ENCODE measurements at places on chromosomes 4 and X.

- no peak for DNase-seq
Observed at GRCh38 chrX:49266523-49267445, 2.3 kb upstream of the FOXP3 start.

GRCh38 chrX:39955625-39956024, 142.1 kb downstream of the BCOR start:
- no peak for DNase-seq

GRCh38 chrX:53184836-53185235, 40.2 kb downstream of the KDM5C start:
- DNase-seq = no peak

DNA sequence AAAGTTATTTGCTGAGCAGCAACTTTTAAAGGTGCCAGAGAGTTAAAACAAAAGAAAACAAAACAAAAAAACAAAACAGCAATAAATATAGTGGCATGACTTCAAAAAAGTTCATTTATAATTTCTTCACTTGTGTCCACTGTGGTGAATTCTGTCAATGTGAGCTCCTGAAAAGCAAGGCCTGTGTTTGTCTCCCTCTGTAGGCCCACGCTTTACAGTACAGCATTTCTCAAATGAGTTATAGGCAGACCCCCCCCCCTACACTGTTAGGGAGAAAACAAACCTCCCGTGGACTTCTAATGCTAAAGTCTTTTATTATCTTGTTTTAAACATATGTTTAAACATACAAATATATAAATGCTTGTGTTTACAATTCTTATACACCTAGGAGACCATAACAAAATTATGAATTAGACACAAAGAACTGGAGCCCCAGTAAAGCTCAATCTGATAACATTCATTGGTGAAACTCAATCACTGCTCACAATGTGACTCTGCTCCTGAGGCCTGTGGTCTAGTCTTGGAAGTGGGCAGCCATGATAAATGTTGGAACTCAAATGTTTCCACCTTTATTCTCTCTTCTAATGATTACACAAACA, 47.0 kb upstream of the SCOC start:
- no peak for DNase-seq

- no peak for DNase-seq
Observed at GRCh38 chr4:164177753-164178152, 576.2 kb upstream of the SMIM31 start.

- no peak for DNase-seq
Observed at GRCh38 chr4:4677556-4678522, 136.0 kb upstream of the STX18 start.

DNA sequence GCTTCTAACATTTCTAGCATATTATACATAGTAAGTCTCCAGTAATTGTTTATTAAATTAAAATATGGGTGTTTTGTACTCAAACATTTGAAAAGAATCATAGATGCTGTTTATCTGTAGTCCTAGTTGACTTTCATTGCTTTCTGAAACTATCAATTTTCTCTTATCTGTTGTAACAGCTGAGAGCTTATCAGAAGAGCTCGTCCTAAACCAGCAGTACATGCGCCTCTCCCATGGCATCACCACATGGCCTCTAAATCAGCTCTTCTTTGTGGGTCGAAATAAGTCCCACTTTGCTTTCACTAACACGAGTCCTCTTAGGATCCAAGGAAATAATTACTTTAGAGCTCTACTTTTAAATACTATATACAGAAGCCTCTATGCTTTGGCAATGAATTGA, 55.1 kb downstream of the PPP3CA start:
- no peak for DNase-seq

GRCh38 chrX:97046867-97047266, 163.2 kb downstream of the RPA4 start:
- no peak for DNase-seq

GRCh38 chr4:7956270-7956808, 16.7 kb upstream of the AFAP1 start:
- no peak for DNase-seq

DNA sequence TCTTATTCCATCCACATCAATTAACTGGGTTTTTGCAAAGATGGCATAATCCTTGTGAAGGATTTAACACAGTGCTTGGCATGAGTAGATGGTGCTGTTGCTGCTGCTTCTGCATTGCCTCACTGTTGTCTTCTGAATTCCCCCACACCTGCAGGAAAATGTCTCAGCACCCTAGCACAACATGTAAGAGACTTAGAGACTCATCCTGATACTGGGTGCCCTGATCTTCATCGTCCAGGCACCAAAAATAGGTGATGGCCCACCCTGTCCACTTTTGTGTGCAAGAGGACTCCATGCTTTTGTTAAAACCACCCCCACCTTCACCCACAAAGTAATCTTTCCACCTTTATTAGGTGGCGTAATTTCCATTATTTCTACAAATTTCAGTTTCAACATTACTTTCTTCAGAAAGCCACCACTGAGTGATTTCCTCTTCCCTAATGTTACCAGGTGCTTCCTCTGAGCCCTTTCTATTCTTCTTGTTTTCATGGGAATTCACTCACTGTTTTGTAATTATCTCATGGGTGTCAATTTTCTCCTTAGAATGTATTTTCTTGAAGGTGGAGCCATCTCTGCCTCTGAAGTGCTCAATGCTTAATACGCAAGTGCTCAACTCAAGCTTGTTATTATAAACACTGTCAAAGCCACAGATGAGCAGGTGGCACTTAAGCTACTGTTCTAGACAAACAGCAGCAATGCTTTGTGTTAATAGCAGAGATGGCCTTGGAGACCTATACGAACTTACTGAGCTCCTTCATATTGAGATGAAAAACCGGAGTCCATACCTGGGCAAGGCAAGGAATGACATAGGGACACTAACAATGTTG, 89.5 kb downstream of the HS3ST1 start:
- DNase-seq = no peak

- no peak for DNase-seq
Observed at GRCh38 chrX:78527263-78527662, 131.9 kb downstream of the RTL3 start.

GRCh38 chr4:129278868-129279267, 182.9 kb downstream of the C4orf33 start:
- DNase-seq = no peak

DNA sequence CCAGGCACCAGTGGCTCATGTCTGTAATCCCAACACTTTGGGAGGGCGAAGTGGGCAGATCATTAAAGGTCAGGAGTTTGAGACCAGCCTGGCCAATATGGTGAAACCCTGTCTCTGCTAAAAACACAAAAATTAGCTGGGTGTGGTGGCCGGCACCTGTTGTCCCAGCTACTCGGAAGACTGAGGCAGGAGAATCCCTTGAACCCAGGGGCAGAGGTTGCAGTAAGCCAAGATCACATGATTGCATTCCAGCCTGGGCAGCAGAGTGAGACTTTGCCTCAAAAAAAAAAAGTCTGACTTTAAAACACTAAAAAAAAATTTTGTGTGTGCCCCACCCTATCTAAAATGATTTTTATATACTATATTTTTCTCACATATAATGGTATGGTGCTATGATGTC, 26.2 kb upstream of the TMEM192 start:
- DNase-seq = no peak

DNA sequence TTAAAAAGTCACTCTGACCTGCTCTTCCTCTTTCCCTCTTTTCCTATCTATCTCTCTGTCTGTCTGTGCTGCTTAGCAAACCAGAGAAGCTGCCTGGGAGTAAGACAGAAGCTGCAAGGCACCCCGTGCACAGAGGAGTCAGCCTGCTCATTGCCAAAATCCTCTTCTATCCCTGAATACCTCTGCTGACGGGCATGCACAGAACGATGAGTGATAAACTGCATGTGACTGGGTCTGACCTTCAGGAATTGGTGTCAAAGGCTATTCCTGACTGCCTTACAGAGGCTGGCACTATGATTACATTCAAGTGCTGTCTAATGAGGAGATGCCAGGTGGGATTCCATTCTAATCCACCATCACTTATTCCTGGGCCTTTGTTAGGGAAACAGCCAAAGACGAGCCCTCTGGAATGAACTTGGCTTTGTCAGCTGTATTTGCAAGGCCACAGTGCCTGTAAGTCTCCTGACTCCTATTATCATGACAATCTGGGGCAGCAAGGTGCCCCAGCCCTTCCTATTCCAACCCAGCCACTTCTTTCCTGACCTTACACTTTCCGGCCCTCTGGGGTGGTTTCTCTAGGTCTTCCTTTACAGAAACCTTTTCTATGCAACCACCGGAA, 45.4 kb upstream of the CTAG2 start:
- DNase-seq = no peak

DNA sequence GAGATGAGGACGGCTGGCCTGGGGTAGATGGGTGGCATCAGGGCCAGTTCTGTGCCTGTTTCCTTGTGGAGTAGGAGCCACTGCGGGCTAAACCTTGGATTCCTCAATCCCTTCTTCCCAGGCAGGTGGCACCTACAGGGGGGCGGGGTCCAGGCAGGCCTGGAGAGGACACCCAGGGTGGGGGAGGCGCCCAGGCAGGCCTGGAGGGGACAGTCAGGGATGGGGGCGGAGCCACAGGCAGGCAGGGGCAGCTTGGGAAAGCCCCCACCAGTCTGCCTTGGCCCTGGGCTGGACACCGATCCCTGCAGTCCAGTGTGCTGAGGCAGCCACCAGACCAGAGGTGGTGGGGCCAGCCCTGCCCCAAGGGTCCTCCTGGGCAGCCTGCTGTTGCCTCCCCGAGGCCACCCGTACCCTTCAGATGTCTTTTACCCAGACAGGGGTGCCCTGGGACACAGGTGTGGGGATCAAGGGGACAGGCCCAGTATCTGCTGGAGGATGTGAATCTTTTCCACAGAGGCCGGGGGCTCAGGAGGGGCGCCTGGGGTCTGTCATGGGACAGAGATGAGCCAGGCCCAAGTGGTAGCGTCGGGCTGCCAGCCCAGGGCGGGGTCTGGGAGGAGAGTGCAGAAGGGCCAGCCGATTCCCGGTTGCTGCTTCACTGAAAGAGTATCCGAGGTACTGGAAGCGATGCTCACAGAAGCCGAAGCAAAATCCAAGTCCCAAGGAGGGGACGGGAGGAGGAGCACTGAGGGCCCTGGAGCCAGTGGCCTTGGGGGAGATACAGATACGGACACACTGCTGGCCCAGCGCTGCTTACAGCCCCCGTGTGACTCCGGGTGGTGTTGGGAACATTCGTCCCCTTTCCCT, 34.5 kb downstream of the LRPAP1 start:
- DNase-seq = no peak

DNA sequence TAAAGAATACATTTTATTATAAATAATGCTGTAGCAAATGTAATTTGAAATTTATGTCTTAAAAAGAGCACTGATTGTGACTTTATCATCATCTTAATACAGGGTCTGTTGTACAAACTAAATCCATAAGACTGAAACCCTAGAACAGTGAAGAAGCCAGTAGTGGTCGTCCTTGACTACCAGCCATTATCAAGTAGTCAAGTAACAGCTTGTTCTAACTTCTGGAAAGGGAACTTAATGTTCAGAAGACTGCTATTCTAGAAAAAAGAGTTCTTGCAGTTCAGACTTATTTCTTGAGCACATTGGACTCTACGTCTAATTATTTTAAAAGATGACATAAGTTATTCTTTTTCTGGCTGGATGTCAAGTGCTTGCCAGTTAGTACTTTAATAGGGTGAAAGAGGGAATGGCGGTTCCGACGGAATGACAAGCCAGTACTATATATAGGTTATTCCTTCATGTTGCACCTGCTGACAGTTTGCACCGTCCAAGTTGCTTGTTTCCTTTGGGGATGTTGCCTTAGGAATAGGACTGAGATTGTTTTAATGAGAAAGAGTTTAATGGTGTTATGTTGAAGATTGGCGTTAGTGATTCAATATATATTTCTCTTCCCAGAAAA, 109.9 kb downstream of the RAPGEF2 start:
- no peak for DNase-seq

- no peak for DNase-seq
Observed at GRCh38 chr4:32697281-32697814, 1977.2 kb downstream of the PCDH7 start.

- DNase-seq = no peak
Observed at GRCh38 chr4:14783011-14783877, 219.0 kb upstream of the CPEB2 start.

DNA sequence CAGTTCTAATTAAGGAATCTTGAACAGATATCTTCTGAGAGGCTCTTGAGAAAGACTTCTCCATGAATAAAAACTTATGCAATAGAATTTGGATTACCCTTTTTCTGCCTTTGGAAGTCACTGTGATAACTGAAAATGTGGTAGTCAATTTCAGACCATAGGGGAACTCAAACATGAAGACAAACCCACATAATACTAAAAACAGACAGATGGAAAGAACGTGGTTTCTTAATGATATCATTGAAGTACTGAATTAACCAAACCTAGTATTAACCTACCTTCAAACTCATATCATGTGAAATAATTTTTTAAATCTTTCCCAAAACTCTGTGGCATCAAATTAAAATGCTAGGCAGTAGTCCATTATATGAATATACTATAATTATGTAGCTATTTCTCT, 153.5 kb downstream of the CAMK2D start:
- no peak for DNase-seq

DNA sequence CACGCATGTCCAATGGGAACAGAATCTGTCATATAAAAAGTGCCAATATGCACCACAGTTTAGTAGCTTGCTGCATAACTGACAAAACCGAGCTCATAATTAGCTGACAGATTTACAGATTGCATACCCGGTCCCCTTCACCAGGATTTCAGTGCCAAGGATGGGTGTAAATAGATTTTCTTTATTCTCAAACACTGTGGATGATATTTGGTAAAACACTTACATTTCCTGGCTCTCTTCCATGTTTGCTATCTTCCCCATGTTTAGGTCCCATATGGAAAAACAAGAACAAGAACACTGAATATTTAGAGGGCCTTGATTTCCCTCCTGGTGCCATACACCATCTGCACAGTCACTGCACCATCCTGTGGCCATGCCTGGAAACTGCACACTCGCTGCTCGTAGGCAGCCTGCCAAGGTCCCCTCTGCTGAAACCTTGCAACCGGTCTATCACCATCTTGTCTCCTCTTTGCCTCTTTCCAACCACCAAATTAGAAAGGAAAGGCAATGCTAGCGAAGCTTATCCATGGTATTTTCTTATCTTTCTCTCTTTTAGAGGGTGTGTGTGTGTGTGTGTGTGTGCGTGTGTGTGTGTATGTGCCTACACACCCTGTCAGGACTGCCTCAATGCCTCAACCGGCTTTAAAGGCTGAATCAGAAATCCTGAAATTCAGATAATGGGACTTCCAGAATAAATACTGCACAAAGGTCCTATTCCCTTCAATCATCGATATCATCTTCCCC, 124.2 kb upstream of the MBNL3 start:
- peak; percentile 57 for DNase-seq

DNA sequence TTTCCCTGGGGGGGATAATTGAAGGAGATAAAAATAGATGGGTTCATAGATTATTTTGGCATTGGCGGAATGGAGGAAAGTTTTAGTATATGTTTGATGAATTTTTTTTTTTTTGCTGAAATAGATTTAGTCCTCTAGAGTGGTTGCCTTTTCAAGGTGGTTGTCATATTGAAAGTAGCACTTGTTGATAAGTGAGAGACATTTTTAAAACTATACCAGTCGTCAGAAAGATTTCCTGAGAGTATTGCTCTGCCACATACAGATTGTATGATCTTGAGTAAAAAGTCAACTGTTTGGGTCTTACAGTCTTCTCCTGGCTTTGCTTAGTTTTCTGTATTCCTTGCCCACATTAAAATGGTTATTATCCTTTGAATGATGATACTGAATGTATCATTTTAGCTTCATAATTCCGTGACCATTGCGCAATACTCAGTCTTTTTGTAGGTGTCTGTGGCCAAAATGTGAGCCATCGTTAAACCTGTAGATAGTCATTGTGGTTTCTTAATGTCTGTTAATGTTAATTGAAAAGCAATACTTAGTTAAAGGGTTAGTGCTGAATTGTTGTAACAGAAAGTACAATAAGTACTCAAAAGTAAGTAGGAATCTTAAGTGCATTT, 7.1 kb downstream of the SMARCAD1 start:
- DNase-seq = no peak

GRCh38 chr4:37516057-37516775, 170.0 kb downstream of the RELL1 start:
- no peak for DNase-seq

- DNase-seq = no peak
Observed at GRCh38 chr4:51866835-51867234, 23.9 kb downstream of the DCUN1D4 start.
